ENCODE measurements at places on chromosomes 1 and 21.

DNA sequence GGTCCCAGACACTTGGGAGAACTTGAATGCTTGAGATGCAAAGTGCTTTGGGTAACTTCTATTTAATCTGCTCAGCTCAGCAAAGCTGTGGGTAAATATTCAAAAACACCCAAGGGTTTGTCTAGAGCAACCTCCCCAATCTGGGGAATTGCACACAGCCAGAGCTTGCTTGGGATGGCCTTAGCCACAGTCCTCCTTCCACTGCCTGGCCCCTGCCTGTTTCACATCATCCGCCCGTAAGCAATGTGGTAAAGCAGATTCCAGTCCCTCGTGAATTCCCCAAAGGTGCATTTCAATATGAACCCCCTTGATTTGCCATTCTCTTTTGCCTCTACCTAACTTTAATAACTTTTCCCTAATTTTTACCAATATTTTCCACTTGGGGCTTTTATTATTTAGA is 418.1 kb downstream of the DISC1 start:
- no peak for DNase-seq

DNA sequence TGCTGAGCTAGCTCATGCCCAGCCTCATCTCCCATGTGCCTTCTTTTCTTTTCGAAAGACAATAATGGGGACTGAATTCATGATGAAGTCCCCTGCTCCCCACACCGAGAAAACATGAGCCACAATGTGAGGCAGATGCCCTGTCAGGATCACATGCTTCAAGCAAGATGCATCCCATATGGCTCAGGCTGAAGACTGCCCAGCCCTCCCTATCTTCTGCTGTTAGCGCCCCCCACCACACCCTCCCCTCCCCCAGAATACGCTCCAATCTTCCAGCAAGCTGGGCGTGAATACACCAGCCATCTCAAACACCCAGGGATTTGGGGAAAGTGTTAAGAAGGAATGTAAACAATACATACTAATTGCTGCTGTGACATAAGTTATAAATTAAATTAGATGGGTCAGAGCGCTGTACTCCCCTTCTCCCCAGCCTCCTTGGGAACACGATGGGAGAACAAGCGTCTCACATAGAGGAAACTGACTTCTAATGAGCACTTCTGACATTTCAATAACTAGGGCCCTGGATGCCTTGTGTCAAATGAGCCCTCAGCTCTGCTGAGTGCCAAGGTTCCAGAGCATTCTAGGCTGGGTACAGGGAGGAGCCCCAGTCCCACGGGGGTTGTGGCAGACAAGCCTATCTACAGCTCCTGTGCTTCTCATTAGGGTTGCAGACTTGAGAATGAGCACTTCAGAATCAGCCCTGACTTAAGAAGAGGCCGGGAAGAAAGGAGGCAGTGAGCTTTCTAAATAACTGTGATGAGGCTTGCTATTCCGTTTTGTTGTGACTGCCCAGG is 55.6 kb downstream of the TNR start:
- DNase-seq, result no peak

GRCh38 chr1:33815061-33815460 is 48.8 kb upstream of the HMGB4 start:
- DNase-seq, result no peak

DNA sequence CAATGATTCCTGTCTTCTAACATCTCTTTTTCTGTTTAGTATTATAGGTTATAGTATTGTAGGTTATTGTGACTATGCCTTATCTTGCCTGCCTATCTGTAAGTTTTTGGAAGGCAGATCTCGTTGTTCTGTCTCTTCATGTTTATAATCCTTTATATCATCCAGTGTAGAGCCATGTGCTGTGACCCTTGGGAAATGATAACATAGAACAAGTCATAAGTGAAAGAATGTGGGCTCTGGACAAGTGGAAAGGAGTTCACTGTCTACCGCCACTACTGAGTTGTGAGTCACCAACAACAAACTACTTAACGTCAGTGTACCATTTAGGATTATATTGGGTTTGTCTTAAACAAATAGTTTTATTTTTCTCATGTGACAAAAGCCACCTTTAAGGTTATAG is 139.3 kb downstream of the LYPLAL1 start:
- no peak for DNase-seq

DNA sequence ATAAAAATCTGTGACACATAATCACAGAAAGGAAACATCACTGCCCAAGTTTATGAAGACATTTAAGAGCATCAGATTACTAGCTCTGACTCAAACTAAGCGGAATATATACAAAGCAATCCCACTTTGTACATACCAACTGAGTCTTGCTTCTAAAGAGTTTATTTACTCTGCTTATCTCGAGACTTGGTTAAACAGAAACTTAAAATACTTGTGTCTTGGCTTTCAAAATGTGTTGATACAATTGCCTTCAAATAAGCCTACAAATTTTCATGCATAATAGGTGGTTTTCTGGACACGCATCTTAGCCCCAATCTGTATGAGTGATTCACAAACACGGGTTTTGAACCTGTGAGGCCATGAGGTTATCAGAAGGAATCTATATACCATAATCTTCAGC is 21.0 kb downstream of the CD160 start:
- DNase-seq, result no peak

GRCh38 chr1:24415910-24416665 is 486 bp downstream of the NIPAL3 start:
- no peak for DNase-seq

DNA sequence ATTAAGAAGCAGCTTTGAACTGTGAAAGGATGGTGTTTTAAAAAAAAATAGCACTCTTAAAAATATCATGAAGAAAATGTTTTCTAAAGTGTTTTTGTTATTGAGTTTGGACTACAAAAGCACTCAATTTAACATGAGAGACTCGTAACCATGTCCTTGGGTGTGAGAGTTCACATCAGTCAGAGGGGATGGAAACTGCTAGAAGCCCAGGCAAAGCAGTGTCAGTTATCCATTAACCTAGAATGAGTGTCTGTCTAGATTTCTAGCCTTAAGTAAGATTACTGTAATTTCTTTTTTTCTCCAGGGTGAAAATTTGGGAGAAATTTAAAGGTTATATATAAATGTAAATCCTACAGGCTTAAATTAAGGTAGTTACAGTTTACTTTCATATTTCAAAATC is 31.7 kb downstream of the SLC5A9 start:
- DNase-seq, result no peak

GRCh38 chr1:69911301-69911801 is 294.0 kb downstream of the LRRC40 start:
- no peak for DNase-seq

- DNase-seq, result no peak
Measured at GRCh38 chr1:116694524-116694923, 27.0 kb upstream of the IGSF3 start.

DNA sequence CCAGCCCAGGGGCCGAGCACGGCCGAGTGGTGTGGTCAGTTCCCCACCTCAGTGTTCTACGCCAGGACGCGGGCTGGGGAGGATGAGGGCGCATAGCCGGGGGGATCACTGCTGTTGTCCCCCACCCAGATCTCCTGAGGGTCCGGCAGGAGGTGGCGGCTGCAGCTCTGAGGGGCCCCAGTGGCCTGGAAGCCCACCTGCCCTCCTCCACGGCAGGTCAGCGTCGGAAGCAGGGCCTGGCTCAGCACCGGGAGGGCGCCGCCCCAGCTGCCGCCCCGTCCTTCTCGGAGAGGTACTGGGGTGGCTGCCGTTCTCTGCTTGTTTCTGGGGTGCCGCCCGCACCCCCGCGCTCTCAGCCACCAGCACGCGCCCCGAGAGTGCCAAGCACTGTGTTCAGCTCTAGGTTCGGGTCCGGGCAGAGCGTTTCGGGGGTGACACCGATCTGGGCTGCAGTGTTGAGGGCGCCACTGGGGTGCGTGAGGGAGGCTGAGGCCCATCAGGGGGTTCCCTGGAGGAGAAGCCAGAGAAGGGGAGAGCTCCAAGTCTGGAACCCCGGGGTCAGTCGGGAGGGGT is 17.4 kb downstream of the SAMD11 start:
- DNase-seq, result no peak

DNA sequence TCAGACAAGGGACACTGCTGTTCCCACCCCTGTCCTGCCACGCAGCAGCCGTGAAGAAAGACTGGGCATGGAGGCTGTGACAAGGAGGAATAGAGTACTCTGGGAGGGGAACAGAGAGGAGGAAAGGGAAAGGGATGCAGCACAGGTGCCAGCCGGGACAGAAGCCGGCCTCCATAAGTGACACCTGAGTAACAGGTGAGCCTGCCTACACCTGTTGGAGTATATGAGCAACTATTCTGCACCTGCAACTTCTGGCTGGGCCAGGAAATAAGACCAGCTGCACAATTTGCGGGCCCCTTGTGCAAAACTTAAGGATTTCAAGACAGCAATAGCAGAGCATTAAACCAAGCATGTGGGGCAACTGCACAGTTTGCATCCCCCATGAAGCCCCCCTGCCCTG is 72.5 kb upstream of the GOLT1A start:
- DNase-seq, result no peak
